ENCODE measurements at places on chromosomes 7 and 10. TPM values are rescaled to one million over a fixed set of nuclear protein-coding genes. Genes with fewer than 3 reads are reported as not detected.

GRCh38 chr10:43700306-43700705 lies 51.6 kb upstream of the ZNF32 start:
- DNase-seq = no peak

DNA sequence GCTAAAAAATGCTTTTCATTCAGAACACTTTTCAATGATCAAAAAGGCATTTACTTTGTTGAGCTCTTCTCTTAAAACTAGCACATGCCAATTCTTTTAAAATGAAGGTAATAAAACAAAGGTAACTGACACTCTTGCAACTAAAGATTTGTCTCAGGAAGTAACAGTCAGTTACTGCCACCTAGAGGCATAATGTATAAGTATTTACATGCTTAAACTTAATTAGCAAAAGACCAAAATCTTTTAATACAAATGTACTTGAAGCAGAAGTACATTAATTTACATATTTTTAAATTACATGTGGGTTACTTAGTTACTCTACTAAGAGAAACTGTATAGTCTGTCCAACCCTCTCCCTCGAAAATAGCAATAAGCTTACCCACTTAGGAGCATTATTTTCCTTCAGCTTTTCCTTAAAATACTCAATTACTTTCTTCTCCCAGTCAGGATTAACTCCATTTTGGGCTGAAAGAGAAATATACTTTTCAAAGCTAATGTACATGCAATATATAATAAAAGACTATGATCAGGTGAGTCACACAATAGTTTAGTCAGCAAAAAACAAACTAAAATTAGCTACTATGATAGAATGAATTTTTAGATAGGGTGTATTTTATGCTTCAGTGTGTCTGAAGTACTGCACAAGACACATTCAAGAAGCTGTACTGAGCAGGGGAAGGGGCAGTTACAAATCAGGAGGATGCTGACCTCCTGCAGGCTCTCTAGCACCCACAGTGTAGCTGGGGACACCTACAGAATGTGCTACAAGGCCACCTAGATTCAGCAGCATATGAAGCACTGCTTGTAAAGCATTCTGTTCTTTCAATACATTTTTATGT lies 13.0 kb downstream of the MCMBP start:
- peak; percentile 59 for DNase-seq

DNA sequence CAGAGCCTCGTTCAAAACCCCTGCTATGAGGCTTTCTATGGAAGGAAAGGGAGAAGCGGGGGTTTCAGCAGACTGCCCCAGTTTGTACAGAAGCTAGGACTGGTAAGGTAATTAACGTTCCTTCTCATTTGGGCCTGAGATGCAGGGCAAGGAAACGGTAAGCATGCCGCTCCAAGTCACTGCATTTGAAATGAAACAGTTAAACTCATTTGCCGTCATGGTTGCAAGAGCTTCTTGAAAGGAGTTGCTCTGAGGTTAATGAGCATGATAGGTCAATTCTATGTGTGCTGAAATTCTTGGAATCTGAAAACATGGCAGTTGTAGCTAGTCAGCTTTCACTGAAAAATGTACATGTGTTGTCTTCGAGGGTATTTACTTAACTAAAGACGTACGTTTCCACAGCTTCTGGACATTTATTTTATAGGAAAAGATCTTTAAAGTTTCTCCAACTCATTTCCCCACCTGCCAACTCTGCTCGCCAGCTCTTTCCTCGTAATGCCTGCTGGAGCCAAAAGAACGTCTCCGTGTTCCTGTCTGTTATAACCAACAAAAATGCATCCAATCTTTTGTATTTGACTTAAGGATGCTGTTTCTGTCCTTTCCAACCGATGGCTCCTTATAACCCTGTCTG lies 73.3 kb downstream of the ADAM12 start:
- DNase-seq = no peak

SUMF2 gene
- total RNA-seq = 173 TPM

All from HCT116 (cell line).